ENCODE measurements at places on chromosomes 1 and 21.

DNA sequence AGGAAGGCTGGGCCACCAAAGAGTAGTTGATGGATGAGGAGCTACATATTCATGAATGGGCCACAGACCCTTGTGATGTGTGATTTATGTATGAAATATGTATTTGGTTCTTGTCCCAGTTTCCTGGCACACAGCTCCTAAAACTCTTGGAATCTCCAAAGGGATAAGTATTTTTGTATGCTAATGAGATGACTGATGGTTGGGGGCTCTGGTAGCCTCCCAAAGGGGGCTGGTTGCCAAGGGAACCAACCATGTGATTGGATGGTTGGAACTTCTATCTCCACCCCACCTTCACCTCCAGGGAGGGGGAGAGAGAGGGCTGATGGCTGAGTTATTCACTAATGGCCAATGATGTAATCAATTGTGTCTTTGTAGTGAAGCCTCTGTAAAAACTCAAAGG lies 77.1 kb downstream of the ZNF281 start:
- DNase-seq: no peak

GRCh38 chr1:203930342-203930741 lies 68.9 kb downstream of the SNRPE start:
- DNase-seq: no peak

DNA sequence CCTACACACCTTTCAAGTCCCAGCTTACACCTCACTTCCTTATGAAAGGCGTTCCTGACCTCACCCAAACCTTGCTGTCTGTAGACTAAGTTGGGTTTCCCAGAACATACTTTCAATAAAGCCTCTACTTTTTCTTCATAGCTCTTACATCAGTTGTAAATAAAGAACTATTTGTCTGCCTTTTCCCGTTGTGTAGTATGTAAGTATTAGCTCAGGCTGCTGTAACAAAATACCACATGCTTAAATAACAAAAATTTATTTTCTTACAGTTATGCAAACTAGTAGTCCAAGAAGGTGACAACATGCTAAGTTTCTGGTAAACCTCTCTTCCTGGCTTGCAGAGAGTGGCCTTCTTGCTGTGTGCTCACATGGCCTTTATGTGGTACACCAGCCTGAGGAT lies 86.7 kb downstream of the MAST2 start:
- no peak for DNase-seq

GRCh38 chr21:42622284-42622683 lies 31.1 kb upstream of the PDE9A start:
- no peak for DNase-seq
